ENCODE measurements at places on chromosomes 5 and 9.

DNA sequence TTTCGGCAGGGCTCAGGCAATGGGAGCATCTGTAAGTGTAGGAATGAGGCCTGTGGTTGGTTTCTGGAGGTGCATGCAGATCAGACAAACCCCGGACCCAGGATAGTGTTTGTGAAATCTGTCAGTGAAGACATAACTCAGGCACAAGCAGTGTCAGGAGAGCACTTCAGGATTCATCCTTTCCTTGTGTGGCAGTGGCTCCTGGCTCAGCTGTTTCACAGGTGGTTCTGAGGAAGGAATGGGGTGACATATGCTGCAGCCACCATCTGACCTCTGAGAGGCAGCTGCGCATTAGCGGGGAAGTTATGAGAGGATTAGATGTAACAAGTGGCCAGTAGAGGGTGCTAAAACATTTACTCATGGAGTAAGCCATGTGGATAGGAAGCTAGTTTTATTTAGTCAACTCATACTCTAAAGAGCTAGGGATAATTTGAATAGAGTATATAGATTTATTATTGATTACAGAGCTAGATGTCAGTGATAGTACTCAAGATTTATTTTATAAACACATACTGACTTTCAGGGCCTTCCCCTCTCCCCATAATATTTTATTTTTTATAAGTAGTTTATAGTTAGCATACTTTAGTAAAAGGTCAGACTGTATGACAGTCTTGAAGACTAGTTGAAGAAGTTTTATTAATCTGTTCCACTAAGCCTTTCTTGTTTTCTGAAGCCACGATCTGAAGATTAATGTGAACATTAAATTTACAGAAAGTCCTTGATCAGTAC, 28.4 kb downstream of the NNT start:
- DNase-seq, result no peak

- DNase-seq, result no peak
These were observed 230.5 kb downstream of the MAST4 start for GRCh38 chr5:66826696-66827095.

- no peak for DNase-seq
These were observed 1.7 kb upstream of the NTMT1 start for GRCh38 chr9:129624168-129624759.

- no peak for DNase-seq
These were observed 194.4 kb upstream of the TLE4 start for GRCh38 chr9:79377339-79377855.

DNA sequence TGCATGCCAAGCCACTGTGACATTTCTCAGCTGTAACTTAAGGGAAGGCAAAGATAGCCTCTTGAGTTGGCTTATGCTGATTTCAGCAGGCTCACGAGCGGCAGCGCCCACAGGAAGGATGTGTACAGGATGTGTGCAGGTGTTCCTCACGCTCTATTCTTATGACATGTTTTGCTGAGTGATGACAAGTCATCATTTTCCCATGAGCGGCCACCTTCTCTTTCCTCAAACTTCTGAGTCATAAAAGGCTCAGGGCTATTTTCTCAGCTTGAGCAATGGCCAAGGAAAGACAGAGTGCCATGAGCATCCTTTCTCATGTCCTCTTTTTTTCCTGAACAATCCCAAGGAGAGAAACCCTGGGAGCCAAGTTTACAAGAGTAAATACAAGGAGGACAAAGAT, 365.9 kb downstream of the PLK2 start:
- DNase-seq, result no peak

DNA sequence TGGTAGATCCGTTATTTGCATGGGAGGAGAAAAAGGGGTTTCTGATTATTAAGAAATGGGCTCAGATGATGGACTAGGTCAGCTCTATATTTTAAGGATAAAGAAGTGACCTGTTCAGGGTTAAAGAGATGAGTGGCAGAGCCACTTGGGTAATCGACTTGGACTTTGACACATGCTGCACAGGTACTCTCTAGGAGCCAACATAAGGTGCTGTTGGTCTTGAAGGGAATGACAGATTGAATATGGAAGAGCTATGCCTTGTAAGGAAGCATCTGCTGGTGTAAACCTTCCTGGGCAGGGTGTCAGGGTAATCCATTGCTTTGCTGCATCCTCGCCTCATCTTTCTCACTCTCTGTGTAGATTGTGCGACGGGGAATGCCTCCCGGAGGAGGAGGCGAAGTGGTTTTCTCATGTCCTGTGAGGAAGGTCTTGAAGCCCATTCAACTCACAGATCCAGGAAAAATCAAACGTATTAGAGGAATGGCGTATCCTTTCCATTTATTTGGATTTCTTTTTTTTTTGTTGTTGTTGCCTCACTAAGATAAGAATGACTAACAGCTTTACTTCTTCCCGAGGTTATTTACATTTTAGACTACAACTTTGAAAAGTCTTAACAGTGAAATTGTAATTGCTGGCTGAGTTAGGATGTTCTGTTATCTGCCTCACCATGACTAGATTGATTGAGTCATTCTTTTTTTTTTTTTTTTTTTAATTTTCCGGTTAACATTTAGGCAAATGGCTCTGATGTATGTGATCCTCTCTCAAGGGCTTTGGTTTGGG, 41.2 kb downstream of the RCL1 start:
- no peak for DNase-seq

GRCh38 chr5:163941079-163941478, 435.7 kb downstream of the MAT2B start:
- DNase-seq, result no peak

- DNase-seq, result no peak
These were observed 54.8 kb upstream of the ANGPTL2 start for GRCh38 chr9:127177231-127177630.

GRCh38 chr5:117242028-117242427, 667.4 kb upstream of the SEMA6A start:
- no peak for DNase-seq

GRCh38 chr9:36746415-36746814, 173.7 kb downstream of the MELK start:
- DNase-seq, result no peak

DNA sequence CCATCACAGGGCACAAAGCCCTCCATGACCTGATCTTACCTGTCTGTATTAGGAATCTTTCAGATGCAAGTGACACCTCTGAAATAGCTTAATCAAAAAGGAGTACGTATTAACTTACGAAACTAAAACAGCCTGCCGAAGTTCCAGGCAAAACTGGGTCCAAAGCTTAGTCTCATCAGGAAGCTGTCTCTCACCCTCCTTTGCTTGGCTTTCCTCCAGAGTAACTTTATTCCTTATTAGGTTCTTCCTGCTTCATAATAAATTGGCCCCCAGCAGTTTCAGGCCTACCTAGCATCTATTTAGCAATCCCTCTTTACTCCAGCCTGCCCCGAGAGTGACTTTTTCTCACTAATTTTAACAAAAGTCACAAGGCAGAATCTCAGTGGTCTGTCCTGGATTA, 58.4 kb upstream of the STK32A start:
- no peak for DNase-seq

DNA sequence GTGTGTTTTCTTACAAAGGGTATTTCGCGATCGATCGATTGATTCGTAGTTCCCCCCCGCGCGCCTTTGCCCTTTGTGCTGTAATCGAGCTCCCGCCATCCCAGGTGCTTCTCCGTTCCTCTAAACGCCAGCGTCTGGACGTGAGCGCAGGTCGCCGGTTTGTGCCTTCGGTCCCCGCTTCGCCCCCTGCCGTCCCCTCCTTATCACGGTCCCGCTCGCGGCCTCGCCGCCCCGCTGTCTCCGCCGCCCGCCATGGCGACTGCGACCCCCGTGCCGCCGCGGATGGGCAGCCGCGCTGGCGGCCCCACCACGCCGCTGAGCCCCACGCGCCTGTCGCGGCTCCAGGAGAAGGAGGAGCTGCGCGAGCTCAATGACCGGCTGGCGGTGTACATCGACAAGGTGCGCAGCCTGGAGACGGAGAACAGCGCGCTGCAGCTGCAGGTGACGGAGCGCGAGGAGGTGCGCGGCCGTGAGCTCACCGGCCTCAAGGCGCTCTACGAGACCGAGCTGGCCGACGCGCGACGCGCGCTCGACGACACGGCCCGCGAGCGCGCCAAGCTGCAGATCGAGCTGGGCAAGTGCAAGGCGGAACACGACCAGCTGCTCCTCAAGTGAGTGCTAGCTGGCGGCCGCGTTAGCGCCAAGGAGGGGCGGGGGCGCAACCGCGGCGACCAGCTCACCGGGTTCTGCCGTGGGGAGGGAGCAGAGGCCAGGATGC, 480 bp downstream of the LMNB1 start:
- DNase-seq, result no peak

Measured in esophagus squamous epithelium (tissue), 5 donors.